ENCODE measurements at places on chromosomes 2 and 18. TPM values are rescaled to one million over a fixed set of nuclear protein-coding genes. Genes with fewer than 3 reads are reported as not detected.

Gene MZT2B
- total RNA-seq = 65.8 TPM

Gene NPHP1
- 5.5 TPM for total RNA-seq

Gene EMILIN2
- total RNA-seq = 0.21 TPM

DNA sequence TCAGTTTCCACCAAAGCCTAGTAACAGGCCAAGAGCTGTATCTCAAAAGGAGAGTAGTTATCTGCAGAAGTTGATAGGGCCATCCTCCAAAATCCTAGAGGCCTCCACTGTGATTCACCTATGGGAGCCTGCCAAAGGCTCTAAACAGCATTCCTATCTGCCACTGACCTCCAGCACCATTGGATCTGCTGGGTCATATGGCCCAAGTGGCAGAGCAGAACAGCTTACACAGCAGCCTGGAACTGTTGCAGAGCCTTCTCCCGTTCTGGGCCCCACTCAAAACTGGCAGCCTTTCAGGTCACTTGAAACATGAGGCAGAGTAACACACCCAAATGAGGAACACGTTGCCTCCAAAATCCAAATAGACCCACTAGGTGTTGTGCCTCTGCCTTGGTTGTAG is 345.2 kb upstream of the RND3 start:
- no peak for DNase-seq

Gene NFATC1
- total RNA-seq = 4.4 TPM

- DNase-seq = no peak
Measured at GRCh38 chr2:33238111-33238510, 238.3 kb upstream of the RASGRP3 start.

- no peak for DNase-seq
Measured at GRCh38 chr18:70489571-70489970, 200.7 kb downstream of the SOCS6 start.

GRCh38 chr2:68561372-68561771 is 82.0 kb upstream of the PROKR1 start:
- DNase-seq = no peak

DNA sequence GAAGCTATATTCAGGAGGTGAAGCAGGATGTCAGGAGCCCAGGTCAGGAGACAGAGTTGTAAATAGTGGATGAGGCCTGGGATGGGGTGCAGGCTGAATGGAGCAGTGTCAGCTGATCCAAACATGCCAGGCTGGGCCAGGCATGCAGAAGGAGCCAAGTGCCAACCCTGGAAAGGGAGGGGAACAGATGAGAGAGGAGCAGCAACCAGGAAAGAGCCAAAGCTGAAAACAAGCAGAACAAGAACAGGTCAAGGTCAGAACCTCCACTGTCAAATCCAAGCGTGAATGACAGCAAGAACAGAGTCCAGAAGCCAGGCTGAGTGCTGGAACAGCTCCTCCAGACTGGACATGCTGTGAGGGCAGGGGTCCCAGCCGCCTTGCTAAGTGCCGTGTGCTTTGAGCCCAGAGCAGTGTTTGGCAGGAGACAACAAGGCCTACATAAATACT is 49.2 kb upstream of the PPP1CB start:
- peak; percentile 59 for DNase-seq

DNA sequence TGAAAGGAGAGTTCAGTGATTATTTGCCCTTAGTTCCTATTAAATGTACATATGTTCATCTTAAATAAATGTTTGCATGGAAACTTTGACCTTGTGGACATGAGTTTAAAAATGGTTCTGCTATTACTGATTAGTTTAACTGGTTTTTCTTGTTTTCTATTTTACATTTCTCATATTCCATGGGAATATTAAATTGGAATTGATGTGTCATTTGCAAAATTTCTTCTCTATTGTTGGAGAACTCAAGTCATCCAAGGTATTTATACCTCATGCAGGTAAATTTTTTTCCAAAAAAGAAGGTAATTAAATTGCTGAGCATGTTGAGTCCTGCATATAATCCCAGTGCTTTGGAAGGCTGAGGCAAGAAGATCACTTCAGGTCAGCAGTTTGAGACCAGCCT is 45.4 kb upstream of the APCDD1 start:
- no peak for DNase-seq

GRCh38 chr2:214800180-214800579 is 9.3 kb downstream of the BARD1 start:
- DNase-seq = no peak
